ENCODE measurements at places on chromosomes 2 and 18.

- peaks cover 39% of the 10 kb centered on the region for H3K36me3 ChIP-seq
- no peak overlapping the region for H3K4me3 ChIP-seq
- H3K27me3 ChIP-seq = no peaks in the 10 kb centered on the region
- H3K27ac ChIP-seq = peak overlapping the region; percentile 41
- H3K4me1 ChIP-seq = peaks cover 32% of the 10 kb centered on the region
- DNase-seq = no peak
Observed at GRCh38 chr18:79527656-79528315, 132.1 kb downstream of the NFATC1 start.

DNA sequence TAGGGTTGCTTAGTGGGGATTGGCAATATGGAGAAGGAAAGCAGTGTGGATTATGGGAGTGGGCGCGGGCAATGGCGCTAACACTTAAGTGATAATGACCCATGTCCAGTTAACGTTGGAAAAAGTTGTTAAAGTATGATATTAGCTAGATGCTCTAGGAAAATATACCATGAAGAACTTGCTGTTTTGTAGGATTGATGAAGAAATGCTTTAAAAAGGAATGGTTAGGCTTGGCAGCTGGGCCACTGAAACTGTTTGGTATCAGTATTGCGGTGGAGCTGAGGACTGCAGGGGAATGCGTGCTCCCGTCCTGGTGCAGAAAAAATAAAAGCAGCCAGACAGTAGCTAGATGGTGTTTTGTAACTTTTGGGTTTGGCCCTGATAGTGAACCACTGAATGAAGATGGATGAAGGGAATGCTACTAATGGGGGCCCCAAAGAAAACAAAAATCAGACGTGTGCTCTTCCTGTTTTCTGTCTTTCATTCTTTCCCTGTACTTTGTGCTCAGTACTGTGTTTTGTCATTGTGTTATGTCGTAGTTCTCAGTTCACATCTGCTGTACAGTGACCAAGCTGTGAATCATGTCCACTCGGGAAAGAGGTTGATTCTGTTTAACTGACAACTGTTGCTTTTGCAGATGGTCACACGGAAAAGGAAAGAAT, 999 bp downstream of the INSIG2 start:
- peaks cover 5% of the 10 kb centered on the region for H3K36me3 ChIP-seq
- no peak overlapping the region for H3K27ac ChIP-seq
- no peaks in the 10 kb centered on the region for H3K27me3 ChIP-seq
- peak overlapping the region; percentile 90 for H3K4me3 ChIP-seq
- H3K4me1 ChIP-seq = peaks cover 10% of the 10 kb centered on the region
- DNase-seq = peak; percentile 3

GRCh38 chr2:228689053-228689452, 507.6 kb upstream of the SPHKAP start:
- no peaks in the 10 kb centered on the region for H3K4me1 ChIP-seq
- no peak overlapping the region for H3K4me3 ChIP-seq
- peaks cover 2% of the 10 kb centered on the region for H3K36me3 ChIP-seq
- H3K27ac ChIP-seq = no peak overlapping the region
- no peak for DNase-seq

DNA sequence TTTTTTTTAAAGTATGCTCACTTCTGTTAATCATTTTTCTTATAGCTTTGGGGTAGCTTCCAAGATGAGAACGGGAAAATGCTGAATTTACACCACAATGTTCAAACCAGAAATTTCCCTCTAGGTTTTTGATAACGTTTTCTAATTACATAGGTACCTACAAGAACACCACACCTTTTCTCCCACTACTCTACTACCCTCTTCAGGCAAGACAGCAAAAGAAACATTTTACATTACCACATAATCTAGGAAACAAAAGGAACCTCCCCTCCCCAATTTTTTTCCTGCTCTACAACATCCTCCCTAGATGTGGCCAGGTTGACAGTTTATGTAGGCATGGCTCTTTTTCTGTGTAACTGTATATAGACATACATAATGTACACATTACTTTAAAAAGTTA, 32.4 kb downstream of the NDUFAF7 start:
- no peak overlapping the region for H3K4me3 ChIP-seq
- no peaks in the 10 kb centered on the region for H3K27me3 ChIP-seq
- no peaks in the 10 kb centered on the region for H3K4me1 ChIP-seq
- H3K27ac ChIP-seq = no peak overlapping the region
- no peak for DNase-seq
- peaks cover 37% of the 10 kb centered on the region for H3K36me3 ChIP-seq

- H3K4me3 ChIP-seq = no peak overlapping the region
- no peaks in the 10 kb centered on the region for H3K36me3 ChIP-seq
- no peaks in the 10 kb centered on the region for H3K4me1 ChIP-seq
- no peak for DNase-seq
Observed at GRCh38 chr2:133477616-133477990, 90.7 kb downstream of the NCKAP5 start.

Measured in effector memory CD8-positive, alpha-beta T cell (primary cell).